ENCODE measurements at places on chromosomes 12 and 14. TPM values are rescaled to one million over a fixed set of nuclear protein-coding genes. Genes with fewer than 3 reads are reported as not detected.

DNA sequence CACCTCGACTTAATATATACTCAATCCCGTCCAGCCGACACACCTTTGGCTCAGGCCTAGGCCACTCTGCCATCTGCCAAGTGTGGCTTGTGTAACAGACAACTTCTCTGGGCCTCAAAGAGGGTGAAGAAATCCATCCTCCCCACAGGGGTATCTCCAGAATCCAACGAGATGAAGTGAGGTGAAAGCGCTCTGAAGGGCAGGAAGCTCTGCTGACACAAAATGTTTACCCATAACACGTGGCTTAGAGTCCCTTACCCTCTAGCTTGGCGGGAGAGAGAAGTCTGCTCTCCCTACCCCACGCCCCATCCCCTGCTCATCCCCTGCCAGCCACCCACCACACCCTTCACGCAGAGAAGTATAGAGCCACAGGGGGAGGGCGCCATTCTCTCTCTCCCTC is 13.0 kb downstream of the ZBTB39 start:
- DNase-seq = no peak

GRCh38 chr14:79419571-79420327 is 791.6 kb downstream of the DIO2 start:
- no peak for DNase-seq

LMNTD1 gene
- total RNA-seq = not detected

DNA sequence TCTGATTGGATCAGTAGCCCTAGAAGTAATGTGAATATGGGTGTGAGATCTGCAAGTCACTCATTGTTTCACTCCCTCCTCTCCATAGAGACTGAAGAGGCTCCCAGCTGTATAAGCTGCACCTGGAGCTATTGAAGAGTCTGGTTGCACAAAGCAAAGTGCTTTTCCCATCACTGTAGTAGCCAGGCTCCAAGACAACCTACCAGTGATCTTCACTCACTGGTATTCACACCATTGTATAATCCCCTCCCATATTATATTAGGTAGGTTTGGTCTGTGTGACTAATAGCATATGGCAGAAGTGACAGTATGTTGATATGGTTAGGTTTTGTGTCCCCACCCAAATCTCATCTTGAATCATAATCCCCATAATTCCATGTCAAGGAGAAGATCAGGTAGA is 64.4 kb downstream of the ZFC3H1 start:
- no peak for DNase-seq

GRCh38 chr14:87097015-87097414 is 896.0 kb downstream of the GALC start:
- DNase-seq = no peak

SIX6 gene
- not detected for total RNA-seq

OR6C2 gene
- total RNA-seq = not detected

MYH6 gene
- 13,382 TPM for total RNA-seq

DNA sequence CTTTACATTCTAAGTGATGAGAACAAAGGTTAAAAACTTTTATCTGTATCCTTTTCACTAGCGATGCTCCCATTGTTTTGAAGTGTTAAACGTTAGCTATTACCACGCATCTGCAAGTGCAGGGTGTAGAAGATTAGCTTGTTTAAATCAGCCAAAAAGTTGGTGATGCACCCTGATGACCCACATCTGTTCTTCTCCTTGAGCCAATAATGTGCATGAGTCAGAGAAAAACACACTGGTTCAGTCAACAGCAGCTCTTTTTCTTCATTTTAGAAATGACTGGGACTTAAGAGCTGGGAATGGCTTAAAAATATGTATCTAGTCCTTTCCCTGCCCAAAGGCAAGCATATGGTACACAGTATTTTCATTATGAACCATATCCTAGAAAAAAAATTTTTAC is 323.5 kb upstream of the PDE3A start:
- DNase-seq = no peak

RARG gene
- 21.6 TPM for total RNA-seq

GRCh38 chr12:99002731-99003130 is 357.6 kb downstream of the APAF1 start:
- DNase-seq = no peak

- no peak for DNase-seq
Observed at GRCh38 chr12:95972832-95973456, 23.2 kb downstream of the HAL start.

DNA sequence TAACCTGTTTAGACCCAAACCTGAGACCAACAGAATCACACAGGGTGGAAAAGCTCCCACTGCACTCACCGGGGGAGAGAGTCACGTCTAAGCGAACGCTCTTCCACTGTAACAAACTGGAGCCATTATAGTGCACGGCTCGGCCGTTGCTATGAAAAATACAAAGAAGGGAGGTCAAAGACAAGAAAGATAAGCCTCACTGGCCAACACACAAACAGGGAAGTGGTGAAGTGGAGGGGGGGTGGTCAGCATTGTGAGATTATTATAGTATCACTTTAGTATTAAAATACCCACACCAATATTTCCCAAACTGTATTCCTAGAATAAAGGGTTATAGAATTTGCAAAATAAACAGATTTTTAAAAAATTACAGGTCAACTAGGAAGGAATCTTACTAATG is 90.9 kb downstream of the TRAFD1 start:
- no peak for DNase-seq

DENND5B gene
- total RNA-seq = 37.6 TPM

GRCh38 chr12:65952737-65953209 is 128.5 kb downstream of the HMGA2 start:
- DNase-seq = no peak

- DNase-seq = no peak
Observed at GRCh38 chr12:51322452-51322851, 1.5 kb downstream of the BIN2 start.

DNA sequence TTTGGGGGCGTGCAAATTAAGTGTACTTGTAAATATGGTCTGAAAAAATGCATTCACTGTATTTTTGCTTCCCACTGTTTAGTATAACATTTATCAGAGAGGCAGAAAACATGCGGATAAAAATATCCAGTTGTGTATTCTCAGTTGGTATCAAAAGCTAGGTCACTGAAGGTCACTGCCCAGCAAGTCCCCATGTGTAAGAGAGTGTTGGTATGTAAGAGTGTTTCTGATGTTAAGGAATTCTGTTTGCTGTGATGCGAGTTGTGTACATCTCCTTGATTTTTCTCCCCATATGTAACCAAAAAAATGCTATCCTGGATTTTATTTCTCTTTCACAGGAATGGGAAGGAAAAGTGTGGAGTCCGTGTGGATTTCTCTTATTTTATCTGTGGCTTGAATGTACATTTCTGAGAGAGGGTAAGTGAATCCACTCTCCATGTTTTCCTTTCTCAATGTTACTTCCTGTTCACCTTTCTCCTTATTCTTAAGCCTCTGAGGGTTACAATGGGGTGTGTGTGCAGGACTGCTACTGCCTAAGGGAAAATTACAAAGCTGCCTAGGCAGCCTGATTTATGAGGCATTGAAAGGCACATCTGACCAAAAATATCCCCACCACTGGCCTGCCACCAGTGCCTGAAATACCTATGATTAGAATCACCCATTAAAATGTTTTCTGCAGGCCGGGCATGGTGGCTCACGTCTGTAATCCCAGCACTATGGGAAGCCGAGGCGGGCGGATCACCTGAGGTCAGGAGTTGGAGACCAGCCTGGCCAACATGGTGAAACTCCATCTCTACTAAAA is 97.9 kb upstream of the USP44 start:
- DNase-seq = no peak

DNA sequence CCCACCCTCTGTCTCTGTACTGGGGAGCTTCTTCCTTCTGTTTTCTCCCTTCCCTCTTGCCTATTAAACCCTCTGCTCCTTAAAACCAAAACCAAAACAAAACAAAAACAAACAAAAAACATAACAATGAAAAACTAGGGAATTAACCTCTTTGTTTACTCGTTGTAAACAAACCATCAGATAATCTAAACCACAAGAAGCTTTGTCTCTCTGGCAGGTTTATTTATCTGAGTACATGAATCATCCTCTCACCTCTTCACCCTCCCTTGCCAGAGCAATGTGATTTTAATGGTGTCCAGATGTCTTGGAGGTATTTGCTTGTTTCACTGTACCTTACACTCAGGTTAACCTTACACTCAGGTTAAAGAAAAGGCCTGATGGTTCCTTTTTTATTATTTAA is 66.1 kb downstream of the DYRK2 start:
- no peak for DNase-seq

BLTP3B gene
- total RNA-seq = 15.2 TPM

GRCh38 chr12:18644564-18644963 is 93.2 kb downstream of the PLCZ1 start:
- no peak for DNase-seq

GRCh38 chr14:65604936-65605335 is 192.4 kb downstream of the FUT8 start:
- DNase-seq = no peak

DNA sequence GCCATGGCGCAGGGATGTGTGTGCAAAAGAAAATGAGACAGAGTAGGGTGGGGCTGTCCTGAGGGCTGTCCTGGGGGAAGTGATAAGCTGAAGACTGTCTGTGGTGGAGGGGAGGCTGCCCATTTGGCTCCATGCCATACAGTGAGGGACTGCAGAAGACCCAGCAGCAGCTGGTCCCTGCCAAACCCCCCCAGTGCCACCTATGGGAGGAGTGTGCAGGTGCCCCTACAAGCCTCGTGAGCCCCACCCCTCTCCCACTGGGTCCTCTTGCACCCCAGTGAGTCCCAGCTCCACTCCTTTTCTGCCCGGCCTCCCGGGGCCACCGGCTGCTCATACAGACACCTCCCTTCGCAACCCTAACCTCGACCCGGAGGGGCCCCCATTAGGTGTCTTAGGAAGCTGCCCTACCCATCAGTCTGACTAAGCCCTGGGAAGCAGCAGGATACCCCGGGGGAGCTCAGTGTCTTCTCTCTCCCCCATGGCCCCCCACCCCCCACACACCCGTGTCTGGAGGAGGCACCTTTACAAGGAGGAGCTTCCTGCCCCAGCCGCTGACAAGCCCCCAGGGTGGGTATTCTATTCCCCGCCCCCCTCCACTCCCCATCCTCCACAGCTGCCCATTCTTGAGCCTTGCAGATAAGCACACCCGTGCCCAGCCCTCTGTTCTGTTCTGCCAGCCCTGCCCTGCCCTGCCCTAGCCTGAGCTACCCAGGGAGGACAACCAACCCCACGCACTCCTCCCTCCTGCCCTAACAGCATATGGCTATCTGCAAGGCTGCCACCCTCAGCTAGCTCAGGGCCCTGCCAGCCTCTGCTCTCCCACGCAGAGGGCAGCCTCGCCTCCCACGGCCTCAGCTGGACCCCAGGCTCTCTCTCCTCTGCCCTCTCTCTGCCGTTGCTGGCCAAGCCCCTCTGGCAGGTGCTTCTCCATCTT is 41.9 kb downstream of the SLC6A12 start:
- no peak for DNase-seq

GPR84 gene
- total RNA-seq = 0.53 TPM

B3GNT4 gene
- 0.29 TPM for total RNA-seq

SYCP3 gene
- not detected for total RNA-seq
